ENCODE measurements at places on chromosomes 12 and 14. TPM values are rescaled to one million over a fixed set of nuclear protein-coding genes. Genes with fewer than 3 reads are reported as not detected.

LRP1 gene
- total RNA-seq: 789 TPM

ETFBKMT gene
- 4.7 TPM for total RNA-seq

NPFF gene
- not detected for total RNA-seq

DDIT3 gene
- total RNA-seq: 136 TPM

GLT1D1 gene
- not detected for total RNA-seq

CCDC88C gene
- 0.36 TPM for total RNA-seq

FLVCR2 gene
- total RNA-seq: 1.5 TPM

TAS2R31 gene
- total RNA-seq: 9.7 TPM

IGFBP6 gene
- 431 TPM for total RNA-seq

ATL1 gene
- total RNA-seq: 6.5 TPM

CLEC9A gene
- total RNA-seq: not detected

SERPINA9 gene
- under 0.01 TPM for total RNA-seq

KRT79 gene
- not detected for total RNA-seq

PAX9 gene
- not detected for total RNA-seq

ADCY6 gene
- total RNA-seq: 33.0 TPM

LIN7A gene
- total RNA-seq: 11.5 TPM

PAH gene
- total RNA-seq: not detected

RAD51AP1 gene
- total RNA-seq: 2.2 TPM

CYP46A1 gene
- total RNA-seq: 0.59 TPM

FZD10 gene
- total RNA-seq: not detected

CBX5 gene
- 37.6 TPM for total RNA-seq

WDR89 gene
- total RNA-seq: 10.5 TPM

ZNF10 gene
- total RNA-seq: 9.8 TPM

LHX5 gene
- total RNA-seq: not detected

A2M gene
- total RNA-seq: 2.9 TPM

FAM177A1 gene
- total RNA-seq: 34.2 TPM

CABP1 gene
- not detected for total RNA-seq

GPR68 gene
- 8.5 TPM for total RNA-seq

LRCOL1 gene
- total RNA-seq: not detected

LRP1-AS gene
- not detected for total RNA-seq

CCDC184 gene
- total RNA-seq: under 0.01 TPM

GPR162 gene
- total RNA-seq: 1.4 TPM

PTHLH gene
- 3.2 TPM for total RNA-seq

SLC6A13 gene
- total RNA-seq: not detected

LRR1 gene
- 16.2 TPM for total RNA-seq
